ENCODE measurements at places on chromosomes 16 and 17.

- no peak for DNase-seq
Observed at GRCh38 chr17:64994281-64994680, 62.3 kb downstream of the GNA13 start.

DNA sequence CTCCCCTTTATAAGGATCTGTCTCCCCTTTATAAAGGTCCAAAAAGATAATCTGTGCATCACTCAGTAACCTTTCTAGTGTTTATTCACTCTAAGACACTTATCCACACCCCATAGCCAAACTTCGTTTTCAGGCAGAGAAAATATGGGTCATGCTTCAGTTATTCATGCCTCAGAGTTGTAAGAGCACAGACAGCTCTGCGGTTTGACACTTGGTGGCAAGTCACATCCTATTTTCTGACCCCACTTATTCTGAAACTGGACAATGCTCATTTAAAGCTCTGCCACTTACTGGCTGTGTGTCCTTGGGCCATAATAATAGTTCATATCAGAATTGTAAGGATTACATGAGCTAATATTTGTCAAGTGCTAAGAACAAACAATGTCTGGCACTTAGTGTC, 2.0 kb upstream of the KRTAP2-1 start:
- DNase-seq, result no peak

GRCh38 chr17:72696156-72696555, 396.3 kb downstream of the SLC39A11 start:
- DNase-seq, result no peak

GRCh38 chr16:13835387-13835786, 84.6 kb upstream of the ERCC4 start:
- no peak for DNase-seq

- no peak for DNase-seq
Observed at GRCh38 chr16:75203096-75203495, 3.9 kb downstream of the CTRB2 start.

GRCh38 chr17:15260376-15261257, 4.5 kb downstream of the PMP22 start:
- DNase-seq, result no peak

DNA sequence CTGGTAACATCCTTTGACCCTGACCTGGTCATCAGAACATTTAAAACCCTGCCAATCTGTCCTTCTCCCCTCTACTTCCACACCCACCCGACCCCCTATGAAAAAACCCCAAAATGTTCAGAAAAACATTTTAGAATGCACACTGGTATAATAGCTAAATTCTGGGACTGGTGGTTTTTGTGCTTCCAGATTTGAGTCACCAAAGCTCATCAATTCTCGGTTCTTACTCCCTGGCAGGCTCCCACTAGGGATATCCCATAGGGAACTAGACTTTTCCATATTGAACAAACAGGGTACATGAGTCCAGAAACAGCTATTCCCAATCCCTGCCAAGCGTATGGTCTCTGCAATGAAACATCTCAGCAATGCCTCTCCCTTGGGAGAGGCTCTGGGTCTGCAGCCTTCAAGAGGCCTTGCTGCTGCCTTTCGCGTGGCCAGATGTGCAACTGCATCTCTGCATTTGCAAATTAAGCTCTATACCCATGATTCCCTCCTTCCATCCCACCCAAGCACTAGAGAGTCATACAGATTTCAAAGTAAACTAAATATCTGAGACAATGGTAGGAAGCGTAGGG, 67.7 kb downstream of the SMG6 start:
- DNase-seq, result no peak

DNA sequence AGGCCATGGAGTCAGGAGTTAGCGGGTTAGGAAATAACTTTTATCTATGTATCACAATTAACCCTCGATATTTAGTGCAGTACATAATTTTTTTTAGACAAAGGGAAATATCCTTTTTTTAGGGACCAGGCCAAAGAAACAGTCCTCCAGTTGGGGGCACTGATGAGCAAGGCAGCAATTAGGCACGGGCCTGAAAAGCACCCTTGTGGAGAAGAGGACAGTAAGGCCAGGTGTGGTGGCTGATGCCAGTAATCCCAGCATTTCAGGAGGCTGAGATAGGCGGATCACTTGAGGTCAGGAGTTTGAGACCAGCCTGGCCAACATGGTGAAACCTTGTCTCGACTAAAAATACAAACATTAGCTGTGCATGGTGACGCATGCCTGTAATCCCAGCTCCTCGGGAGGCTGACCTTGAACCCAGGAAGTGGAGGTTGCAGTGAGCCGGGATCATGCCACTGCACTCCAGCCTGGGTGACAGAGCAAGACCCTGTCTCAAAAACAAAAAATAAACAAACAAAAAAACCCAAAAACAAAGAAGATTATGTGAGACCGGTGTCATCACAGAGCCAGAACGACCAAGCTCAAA, 158.3 kb upstream of the NOL11 start:
- no peak for DNase-seq

- DNase-seq, result no peak
Observed at GRCh38 chr17:73801455-73802100, 157.3 kb upstream of the SDK2 start.

- DNase-seq, result no peak
Observed at GRCh38 chr17:6603744-6604325, 36.7 kb downstream of the KIAA0753 start.

GRCh38 chr17:789160-789840, 7.1 kb downstream of the MRM3 start:
- DNase-seq, result no peak

DNA sequence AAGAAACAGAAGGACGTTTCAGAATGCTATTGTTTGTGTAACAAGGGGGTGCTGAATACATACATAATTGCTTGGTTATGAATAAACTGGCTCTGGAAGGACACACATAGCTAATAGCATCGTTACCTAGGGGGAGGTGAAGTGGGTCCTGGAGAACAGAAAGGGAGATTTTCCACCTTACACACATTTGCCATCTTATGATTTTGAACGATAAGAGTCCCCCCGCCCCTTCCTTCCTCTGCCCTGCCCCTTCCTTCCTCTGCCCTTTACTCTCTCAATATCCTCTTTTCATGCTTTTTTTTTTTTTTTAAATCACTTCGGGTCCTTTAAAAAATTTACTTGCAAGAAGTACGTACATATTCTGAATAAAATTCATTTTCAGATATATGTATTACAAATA, 902 bp upstream of the DHRS7B start:
- no peak for DNase-seq

DNA sequence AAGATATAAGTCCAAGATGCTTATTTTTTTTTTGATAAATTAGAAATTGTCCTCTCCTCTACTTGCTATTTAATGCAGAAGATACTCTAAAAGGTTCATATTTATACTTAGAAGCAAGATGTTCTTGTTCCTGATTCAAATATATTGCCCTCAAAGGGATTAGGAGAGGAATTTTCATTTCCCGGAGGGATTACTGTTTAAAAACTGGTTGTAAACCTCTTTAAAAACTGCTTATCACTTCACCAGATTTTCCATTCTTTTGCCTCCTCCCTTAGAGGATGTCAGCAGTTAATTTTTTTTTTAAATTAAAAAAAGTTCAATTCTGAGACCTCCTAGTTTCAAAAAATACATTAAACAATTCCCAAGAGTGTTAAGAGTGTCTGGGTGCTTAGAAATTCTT, 2.8 kb downstream of the TENT4B start:
- no peak for DNase-seq

GRCh38 chr16:12729448-12729847, 74.2 kb downstream of the CPPED1 start:
- no peak for DNase-seq

- no peak for DNase-seq
Observed at GRCh38 chr16:87203060-87203656, 114.0 kb downstream of the C16orf95 start.

GRCh38 chr17:73248532-73248931, 13.1 kb downstream of the CPSF4L start:
- DNase-seq, result no peak

DNA sequence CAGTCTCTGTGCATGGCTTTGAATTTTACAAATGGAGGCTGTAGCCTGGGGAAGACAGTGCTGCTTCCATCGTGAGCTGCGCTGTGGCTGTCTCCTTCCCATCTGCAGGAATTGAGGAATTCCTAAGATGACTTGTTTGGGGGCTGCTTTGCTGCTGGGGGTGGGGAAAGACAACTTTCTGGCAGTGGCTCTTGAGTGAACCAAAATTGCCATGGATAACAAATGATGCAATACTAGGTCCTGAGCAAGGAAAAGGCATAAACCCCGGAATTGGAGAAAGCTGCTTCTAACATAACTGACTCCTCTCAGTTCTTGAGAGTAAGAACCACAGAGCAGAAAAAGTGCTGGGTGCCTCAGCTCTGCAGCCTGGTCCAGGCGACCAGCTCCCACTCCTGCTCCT, 245.0 kb upstream of the RPL38 start:
- DNase-seq, result no peak

- no peak for DNase-seq
Observed at GRCh38 chr17:64192589-64192988, 62.6 kb upstream of the ERN1 start.

- DNase-seq, result no peak
Observed at GRCh38 chr17:15180121-15180561, 85.0 kb downstream of the PMP22 start.

- no peak for DNase-seq
Observed at GRCh38 chr17:34579017-34579946, at the start of gene TMEM132E. TMEM132E (plus strand) TSS chr17:34579582; CDS start chr17:34581077, 1,495 bp downstream.

DNA sequence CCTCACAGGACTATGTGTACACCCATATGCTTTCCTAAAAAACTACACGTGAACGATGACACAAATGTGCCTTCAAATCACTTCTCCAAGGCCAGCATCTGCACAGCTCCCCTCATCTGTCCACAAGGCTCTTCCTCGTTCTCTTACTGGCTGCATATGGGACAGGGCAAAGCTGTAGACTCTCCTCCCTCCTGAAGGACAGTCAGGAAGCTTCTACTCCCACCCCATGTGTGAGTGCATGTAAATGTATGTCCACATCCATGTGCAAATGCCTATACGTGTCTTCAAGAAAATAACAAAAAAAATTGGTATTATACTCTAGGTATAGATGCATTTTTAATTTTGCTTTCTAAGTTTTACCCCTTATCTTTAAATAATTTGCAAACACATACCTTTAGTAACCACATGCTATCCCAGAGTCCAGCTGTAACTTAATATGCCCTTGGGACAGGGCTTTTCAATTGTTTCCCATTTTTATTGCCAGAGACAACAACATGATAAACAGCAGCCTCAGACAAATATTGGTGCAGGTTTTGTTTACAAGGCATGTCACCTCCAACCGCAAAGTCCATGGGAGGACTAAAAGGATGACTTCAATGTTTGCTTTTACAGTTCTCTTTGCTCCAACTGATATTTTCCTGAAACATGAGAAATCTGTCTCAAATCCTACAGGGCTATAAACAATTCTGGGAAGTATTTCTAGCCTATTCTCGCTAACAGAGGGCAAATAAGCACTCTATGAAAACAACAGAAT, 31.6 kb upstream of the FAAP100 start:
- no peak for DNase-seq

- no peak for DNase-seq
Observed at GRCh38 chr17:8249621-8250500, 772 bp downstream of the PFAS start.

DNA sequence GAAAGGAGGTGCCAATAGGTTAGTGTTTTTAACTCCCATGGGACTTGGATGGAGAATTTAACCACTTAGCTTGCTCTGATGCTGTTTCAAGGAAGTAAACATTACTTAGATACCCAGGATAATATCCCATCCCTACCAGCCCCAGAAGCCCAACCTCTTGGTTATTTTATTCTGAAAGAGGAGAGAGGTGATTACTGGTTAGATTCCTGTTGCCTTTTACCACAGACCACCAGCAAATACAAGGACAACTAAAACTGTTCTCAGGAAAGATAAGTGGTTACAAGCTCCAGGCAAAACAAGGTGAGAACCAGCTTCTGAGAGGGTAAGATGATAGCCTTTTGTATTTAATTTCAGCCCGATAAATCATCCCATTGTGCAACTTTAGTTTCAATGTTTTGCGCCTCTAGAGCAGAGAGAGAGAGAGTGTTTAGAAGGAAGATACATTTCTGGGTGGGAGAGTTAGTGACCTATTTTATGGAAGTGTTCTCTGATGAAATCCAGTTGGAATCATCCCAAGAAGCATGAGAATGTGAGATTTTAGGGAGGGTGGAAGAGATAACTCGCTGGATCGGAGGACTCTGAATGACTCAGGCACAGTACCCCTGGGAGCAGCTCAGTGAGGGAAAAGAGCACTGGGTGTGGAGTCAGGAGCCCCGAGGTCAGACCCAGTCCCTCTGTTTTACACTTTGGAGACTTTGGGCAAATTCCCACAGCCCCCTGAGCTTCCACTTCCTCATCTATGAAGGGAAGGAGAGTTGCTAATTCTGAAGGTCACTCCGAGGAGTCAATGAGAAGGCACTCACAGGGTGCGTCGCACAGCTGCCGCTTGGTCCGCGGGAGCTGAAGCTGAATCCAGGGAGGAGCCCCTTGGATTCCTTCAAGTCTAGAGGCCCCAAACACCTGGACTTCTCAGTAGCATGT, 12.1 kb downstream of the GLP2R start:
- no peak for DNase-seq

DNA sequence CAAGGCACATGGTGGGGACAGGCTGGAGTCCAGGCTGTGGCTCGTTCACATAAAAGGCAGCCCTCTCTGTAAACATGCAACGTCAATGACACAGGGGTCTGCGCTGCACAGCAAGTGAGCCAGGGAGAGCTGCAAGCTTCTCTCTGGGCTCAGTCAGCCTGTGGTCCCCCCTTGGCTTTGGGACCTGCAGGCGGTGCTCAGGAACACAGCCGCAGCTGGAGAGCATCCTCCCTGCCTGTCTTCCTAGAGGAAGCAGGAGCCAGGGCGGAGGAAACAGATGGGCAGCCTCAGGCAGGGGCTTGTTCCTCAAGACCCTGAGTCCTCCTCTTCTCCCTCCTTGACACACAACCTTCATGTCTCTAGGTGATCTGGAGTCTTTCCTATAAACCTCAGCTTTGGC, 228.0 kb downstream of the C16orf78 start:
- DNase-seq, result no peak

GRCh38 chr17:46883871-46884520, 32.6 kb downstream of the WNT9B start:
- DNase-seq, result no peak

GRCh38 chr16:66701026-66701425, 4.5 kb upstream of the CMTM4 start:
- no peak for DNase-seq

GRCh38 chr17:41901646-41902045, 17.1 kb downstream of the ACLY start:
- DNase-seq, result no peak

DNA sequence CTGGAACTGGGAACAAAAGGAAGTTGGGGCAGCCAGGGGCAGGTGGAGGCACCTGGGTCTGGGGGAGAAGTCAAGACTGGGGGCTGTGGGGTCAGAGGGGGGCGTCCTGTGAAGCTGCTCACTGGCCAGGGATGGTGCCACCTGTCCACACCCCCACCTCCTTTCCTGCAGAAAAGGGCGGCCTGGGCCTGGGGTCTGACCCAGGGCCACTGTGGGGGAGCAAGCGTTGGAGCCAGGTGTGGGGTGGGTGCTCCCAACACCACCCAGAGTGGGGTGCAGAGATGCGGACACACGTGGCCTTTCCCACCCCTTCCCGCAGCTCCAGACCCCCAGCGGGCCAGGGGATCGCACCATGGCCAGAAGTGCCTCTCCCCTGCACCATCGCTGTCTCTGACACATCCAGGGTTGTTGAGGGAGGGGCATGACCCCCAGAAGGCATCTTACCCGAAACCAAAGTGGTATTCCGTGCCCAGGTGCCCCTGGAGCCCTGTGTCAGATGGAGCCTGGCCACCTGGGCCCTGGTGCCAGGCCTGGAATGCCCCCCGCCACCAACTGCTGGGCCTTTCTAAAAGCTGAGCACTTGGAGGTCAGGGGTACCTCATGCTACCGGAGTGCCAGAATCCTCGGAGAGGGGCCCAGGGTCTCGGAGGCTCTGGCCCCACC, 2.6 kb upstream of the SLC16A3 start:
- DNase-seq, result no peak
